NCI-H1436 (cell line): ENCODE measurements at places on chromosomes 16 and 17.
A peak's percentile ranks its signal among the peaks of the same experiment; 100 is the strongest.

DNA sequence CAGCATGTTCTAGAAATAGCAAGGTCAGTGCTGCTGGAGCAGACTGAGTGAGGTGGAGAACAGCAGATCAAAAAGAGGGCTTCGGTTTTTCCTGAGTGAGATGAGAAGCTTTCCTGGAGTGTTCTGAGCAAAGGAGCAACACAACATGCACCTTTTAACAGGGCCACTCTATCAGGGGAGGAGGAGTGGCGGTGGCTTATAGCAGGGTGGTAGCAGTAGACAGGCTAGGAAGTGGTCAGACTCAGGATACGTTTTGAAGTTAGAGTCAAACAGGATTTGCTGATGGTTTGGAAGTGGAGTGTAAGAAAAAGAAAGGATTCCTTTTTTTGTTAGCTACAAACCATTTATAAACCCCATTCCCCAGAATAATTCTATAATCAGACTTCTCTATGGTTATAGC is 12.5 kb downstream of the POLG2 start:
- no peak for DNase-seq

DNA sequence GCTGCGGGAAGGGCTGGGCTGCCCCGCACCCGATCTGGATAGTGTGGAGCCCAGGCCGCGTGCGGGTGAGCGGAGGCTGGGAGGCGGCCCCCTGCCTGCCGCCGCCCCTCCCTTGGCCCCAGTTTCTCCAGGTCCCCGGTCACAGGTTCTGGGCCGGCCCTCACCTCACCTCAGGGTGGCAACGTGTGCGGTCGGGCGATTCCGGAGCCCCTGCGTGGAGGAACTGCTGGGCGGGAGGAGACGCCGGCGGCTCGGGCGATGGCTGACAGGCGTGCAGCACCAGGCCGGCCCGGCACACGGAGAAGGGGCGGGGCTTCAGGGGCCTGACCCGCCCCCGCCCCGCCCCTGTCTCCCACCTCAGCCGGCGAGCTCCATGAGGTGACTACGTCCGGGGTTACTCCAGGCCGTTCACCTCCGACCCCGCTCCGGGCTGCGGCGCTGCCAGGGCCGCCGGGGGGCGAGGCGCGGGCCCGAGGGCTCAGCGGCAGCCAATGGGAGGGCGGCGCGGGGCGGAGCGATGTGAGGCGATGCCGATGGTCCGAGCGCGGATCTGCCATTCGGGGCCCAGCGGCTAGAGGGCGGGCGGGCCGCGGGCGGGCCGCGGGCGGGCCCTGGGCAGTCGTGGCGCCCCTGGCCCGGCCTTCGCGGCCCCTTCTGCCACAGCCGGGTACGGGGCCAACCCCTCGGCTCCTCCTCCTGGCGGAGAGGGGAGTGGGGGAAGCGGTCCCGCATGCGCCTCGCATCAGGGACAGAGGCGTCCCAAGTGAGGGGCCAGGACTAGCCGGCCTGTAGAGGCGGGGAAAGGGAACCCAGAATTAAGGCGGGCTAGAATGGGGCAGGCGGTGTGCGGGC is 16.7 kb upstream of the C17orf78 start:
- peak; percentile 80 for DNase-seq

DNA sequence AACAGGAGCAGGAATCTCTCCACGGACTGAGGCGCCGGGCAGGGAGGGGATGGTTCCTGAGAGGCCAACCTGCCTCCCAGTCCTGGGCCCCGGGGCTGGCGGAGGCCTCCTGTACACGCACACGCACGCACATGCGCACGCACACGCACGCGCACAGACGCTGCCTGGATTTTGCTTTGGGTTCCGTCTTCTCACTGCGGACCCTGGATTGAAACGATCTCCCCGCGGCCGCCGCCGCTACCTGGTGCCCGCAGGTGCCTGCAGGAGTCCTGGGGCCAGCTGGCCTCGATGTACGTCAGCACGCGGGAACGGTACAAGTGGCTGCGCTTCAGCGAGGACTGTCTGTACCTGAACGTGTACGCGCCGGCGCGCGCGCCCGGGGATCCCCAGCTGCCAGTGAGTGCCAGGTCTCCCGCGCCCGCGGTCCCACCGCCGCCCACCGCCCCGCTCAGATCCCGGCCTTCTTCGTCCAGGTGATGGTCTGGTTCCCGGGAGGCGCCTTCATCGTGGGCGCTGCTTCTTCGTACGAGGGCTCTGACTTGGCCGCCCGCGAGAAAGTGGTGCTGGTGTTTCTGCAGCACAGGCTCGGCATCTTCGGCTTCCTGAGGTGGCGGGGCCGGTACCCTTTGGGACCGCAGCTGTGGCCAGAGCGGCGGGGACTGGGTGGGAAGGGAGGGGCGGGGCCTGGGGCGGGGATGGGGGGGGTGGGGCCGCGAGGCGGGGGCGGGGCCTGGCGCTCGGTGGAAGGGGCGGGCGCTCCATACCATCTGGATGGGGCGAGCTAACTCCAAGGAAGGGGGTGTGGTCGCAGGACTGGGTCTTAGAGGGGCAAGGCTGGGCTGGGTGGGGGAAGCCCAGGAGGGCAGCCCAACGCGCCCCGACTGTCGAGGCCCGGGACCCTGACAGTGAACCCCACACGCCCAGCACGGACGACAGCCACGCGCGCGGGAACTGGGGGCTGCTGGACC is 12.3 kb downstream of the CES4A start:
- DNase-seq: peak; percentile 26

DNA sequence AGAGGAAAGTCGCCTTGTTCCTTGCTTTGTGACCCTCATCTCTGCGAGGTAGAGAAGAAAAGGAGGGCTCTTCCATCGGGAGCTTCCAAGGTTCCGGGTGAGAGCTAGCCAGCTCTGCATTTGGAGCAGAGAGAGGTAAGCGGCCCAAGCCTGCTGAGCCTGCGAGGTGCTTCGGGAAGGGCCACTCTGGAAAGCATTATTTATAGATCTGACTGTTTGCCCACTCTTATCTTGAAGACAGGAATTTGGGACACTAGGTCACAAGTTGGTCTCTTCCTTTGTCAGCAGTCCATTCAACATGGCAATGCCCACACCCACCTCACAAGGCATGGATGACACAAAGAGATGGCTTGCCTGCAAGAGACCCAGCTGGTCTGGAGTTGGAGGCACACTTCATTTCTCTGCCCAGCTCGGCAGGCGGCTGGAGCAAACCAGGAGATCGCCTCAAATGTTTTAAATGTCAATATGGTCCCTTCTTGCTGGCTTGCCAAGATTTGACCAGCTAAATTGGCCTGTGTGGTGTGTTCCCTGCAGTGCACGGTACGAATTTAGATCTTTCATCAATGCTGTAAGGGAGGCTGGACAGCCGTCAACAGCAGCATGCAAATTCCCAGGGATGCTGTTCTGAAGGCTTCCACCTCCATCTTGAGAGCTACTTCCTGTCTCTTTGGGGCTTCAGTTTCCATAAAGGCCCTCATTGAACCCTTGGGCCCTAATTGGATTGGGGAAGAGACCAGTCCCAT is 19.5 kb downstream of the CBX4 start:
- DNase-seq: no peak

- no peak for DNase-seq
Observed at GRCh38 chr16:2915196-2915929, 3.6 kb downstream of the FLYWCH1 start.

DNA sequence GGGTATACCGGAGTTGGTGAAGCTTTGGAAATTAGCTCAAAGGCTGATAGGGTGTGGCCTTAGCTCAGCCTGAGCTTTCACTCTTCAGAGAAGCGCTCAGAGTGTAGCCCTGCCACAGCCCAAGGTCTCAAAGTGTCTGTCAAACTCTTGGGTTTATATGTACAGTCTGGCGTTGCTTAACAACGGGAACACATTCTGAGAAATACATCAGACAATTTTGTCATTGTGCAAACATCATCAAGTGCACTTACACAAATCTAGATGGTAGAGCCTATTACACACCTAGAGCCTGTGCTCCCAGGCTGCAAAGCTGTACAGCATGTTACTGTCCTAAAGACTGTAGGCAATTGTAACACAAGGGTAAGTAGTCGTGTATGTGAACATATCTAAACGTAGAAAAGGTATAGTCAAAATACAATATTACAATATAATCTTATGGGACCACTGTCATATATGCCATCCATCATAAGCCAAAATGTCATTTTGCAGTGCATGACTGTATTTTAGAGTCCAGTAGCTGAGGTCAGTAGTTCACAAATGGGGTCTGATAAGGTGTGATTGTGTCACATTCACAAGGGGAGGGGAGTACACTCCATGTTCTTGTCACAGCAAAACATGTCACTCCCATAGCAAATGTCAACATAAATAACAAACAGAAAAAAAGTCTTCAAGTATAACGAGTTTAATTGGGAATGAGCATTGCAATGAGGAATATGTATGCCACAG is 20.6 kb downstream of the CHAD start:
- DNase-seq: peak; percentile 78

DNA sequence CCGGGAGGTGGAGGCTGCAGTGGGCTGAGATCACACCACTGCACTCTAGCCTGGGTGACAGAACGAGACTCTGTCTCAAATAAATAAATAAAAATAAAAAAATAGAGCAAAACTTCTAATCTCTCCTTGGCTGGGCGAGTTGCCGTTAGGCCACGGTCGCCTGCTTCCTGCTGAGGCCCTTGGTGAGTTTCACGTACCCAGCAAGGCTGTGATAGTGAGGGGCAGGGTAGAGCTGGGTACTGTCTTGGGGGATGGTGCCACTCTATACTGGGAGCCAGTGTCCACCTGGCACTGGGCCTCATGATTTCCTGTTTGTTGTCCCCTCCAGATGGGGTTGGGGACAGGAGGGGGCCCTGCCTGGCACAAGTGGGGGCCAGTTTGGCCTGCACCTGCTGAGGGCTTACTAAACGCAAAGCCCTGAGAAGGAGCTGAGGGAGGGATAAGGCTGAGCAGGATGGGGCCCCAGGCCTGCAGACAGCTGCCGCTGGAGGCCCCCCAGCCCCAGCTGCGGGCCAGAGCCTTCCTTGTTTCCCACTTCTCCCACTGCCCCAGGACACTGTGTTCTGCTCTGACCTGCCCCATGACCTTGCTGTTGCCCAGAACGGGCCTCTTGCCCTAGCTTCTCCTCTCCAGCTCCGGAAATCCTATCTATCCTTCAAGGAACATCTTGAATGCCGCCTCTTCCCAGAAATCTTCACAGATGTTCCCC is 25.4 kb downstream of the GJD3 start:
- no peak for DNase-seq

DNA sequence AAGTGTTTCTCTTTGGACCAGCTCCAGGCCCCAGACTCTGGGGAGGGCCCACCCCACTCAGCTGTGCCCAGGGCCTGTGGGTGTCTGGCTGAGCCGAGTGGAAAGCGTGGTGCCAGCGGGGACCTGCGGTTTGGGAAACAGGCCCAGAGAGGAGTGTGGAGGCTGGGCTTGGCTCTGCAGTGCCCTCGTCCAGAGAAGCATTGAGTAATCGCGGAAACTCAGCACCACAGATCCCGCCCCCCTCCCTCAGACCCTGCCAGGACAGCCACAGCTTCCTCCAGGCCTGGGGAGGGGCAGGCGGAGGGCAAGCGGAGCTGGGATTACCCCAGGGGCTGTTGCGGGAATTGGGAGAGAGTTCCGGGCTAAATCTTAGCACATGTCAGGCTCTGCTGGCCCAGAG is 14.6 kb upstream of the PITPNA start:
- no peak for DNase-seq

DNA sequence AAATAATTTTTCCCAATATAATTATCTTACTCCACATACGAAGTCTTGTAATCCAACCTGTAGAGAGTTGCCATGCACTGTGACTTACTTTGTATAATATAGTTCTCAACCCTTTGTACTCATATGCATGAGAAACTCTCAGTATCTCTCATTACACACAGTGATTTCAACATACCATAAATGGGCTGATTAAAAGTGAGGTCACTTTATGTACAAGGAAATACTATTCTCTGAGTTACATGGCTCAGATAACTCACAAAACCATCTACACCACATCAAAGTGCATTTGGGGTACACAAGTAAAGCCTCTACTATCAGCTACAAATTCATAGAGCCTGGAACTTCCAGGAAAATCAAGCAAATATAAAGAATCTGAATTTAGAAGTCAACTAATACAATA is 27.9 kb downstream of the SLFN12 start:
- no peak for DNase-seq

- no peak for DNase-seq
Observed at GRCh38 chr17:63596856-63597586, 3.7 kb upstream of the TACO1 start.

DNA sequence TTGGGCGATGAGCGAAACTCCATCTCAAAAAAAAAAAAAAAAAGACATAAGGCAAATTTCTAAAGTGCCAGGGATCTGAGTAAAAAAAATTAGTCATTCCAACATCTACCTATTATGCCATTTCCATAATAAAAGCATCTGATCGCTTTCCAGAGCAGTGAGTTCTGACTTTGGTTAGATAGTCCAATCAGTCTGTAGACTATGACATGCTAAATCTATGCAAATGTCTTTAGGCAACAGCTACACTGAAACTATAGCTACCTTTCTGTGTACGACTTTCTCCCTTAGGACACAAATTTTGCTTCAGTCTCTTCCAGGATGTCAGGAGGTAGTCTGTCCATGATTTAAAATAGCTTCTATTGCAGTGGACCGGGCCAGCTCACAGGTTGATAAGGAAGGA is 58.9 kb upstream of the ARHGAP44 start:
- no peak for DNase-seq

- DNase-seq: no peak
Observed at GRCh38 chr16:13061691-13062090, 160.3 kb downstream of the SHISA9 start.

- no peak for DNase-seq
Observed at GRCh38 chr17:48997103-48997826, at the start of gene IGF2BP1. TSS of gene IGF2BP1 (plus strand) at chr17:48997385. CDS start at chr17:48997746, 361 bp downstream.

- DNase-seq: no peak
Observed at GRCh38 chr16:920717-921116, 50.1 kb downstream of the LMF1 start.

GRCh38 chr17:82148997-82149396 is 51.0 kb upstream of the FASN start:
- DNase-seq: no peak

- DNase-seq: peak; percentile 7
Observed at GRCh38 chr16:84950906-84951305, 60.4 kb downstream of the ZDHHC7 start.

DNA sequence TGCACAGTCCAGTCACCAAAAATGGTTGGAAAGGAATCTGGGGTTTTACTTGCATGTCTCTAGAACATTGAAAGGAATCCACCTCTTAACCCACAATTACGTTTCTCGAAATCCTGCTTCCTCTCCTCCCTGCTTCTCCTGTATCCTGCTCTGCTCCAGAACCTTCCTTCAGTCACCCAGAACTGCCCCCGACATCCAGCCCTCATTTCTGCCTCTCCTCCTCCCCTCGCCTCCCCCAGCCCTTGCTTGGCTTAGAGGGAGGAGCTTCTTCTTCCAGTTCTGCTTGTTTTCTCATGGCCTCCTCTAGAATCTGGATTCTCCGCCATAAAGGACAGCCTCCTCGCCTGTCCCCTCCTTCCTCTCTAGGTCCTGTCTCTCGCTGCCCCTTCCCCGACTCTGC is 48.3 kb downstream of the ZDHHC7 start:
- no peak for DNase-seq

- no peak for DNase-seq
Observed at GRCh38 chr16:85629853-85630252, 16.7 kb downstream of the GSE1 start.

- no peak for DNase-seq
Observed at GRCh38 chr17:44627513-44628242, 28.6 kb upstream of the MEIOC start.

GRCh38 chr17:36027761-36028160 is 10.0 kb upstream of the CCL23 start:
- DNase-seq: no peak
